ENCODE measurements at places on chromosomes 2 and 18. TPM values are rescaled to one million over a fixed set of nuclear protein-coding genes. Genes with fewer than 3 reads are reported as not detected.

Gene G6PC2
- not detected for total RNA-seq

DNA sequence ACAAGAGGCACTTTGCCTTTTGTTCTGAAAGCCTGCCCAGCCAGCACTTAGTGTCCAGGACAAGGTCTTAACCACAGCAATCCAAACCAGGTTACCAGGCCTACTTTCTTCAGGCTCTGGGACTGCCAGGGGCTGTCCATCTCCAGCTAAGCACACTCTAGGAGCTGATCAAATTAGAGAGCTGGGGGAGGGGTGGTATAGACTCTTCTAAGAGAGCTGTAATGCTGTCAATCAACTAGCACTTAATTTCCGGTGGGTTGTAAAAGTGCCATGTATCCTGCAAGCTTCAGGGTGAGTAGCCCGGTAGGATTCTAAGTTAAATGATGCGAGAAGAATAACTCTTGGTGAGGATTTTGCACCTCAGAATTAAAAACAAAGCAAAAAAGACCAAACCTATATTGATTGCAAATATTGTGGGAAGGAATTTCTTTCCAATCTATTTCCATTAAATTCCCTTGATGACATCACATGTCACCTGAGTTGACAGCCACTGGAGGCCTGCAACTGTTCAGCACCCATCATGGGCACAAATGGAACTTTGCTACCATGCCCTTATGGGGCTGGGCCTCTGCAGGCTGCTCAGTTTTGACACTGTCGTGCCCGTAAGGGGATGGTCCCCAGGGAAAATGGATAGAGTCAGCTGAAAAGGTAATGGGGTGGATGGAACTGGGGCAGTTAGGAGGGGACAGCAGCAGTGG, 8.7 kb upstream of the COX7A2L start:
- no peak for DNase-seq

DNA sequence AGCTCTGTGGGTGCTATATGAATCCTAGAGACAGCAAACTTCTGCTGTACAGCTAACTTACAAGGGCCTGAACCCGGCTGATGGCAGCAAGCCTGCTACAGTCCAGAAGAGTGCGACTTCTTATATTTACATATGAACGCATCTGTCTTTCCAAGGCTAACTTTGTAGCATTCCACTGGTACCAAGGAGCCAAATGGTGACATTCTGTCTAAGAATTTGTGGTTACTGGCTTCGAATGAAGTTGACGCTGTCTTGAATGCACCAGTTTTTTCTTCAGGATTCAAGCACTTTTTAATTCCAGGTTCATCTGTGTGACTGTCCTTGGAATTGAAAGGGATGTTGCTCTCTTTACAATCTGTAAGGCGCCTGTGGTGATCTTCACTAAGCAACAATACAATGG, 42.4 kb downstream of the THUMPD2 start:
- DNase-seq = no peak

DNA sequence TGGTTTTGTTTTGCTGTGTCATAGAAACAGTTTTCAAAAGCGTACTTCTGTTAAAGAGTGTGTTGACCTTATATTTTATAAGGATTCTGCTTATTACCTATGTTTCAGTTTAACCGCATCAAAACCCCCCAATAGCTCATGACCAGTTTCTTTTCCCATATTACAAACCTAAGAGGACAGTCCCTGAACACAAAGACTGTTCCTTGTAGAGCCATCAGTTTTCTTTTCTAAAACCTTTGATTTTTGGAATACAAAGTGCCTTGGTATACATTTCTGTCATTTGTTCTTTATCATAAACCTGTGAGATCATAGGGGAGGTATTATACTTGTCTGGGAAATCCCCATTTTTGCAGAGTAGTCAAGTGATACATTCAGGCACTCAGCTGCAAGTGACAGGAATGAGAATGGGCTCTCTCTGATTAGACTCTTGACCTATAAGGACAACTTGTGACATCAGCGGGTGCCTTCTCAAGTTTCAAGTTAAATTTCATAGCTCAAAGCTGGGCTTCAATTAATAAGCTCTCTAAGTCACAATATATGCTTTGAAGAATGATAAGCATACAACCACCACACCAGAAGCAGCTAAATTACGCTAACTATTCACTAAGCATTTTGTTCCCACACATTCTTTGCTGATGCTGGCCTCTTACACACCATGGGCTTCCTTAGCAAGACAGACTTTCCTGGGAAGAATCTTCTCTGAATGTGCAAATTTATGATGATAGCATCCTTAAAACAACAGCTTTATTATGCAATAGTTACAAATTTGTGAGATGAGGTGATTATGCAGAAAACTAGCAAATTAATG, 97.5 kb upstream of the CD302 start:
- DNase-seq = no peak

- DNase-seq = no peak
Observed at GRCh38 chr2:120307482-120307881, 38.5 kb upstream of the INHBB start.

Gene RTP5
- total RNA-seq = not detected

Gene LRATD1
- 3.6 TPM for total RNA-seq

DNA sequence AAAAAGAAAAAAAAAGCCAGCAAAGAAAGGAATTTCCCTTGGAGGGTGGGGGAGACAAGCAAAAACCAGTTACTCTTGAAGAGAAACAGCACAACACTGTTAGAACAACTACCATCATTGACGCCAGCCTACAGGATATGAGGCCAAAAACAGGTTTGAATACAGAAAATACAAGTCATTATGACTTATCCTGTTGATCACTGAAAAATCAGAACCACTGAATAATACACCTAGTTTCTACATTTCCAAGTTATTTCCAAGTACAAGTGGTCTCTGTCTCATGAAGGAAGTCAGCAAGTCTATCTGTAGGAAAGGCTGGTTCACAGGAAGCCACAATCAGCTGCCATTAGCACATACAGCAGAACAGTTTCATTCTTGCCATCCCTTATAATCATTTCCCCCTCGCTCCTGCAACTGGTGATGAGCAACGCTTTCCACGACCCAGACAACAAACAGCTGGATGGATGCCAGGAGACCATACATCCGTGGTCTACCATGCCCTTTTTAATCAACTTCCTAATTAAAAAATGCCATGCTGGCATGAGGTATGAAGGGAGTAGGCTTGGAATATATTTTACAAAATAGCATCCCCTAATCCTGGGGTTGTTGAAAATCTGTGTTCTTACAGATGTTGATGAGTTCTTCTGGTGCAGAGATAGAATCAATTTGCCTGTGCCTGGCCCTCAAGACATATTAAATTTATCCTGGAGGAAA, 10.4 kb downstream of the MYT1L start:
- DNase-seq = no peak
